ENCODE measurements at places on chromosomes 7 and 10.

DNA sequence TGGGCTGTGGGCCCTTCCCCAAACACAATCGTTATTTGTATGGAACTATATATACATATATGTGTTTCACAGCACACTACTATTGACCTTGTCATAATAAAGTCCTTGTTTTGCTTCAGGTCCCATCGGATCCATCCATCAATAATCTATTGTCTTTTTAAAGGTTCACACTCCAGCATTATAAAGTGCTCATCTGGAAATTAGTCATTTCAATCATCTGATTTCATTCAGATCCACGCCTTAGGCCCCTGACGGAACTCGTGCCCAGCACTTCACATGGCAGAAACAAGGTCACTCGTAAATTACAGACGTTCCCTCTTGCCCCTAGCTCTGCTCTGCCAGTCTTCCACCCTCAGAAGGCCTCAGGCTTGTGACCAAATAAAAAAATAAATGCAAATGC, 133.1 kb upstream of the PPP2R2D start:
- DNase-seq, result no peak

- DNase-seq, result no peak
These were observed 11.6 kb upstream of the ABLIM1 start for GRCh38 chr10:114669648-114670047.

- DNase-seq, result no peak
These were observed 71.5 kb downstream of the SLC35B4 start for GRCh38 chr7:134245253-134245652.

DNA sequence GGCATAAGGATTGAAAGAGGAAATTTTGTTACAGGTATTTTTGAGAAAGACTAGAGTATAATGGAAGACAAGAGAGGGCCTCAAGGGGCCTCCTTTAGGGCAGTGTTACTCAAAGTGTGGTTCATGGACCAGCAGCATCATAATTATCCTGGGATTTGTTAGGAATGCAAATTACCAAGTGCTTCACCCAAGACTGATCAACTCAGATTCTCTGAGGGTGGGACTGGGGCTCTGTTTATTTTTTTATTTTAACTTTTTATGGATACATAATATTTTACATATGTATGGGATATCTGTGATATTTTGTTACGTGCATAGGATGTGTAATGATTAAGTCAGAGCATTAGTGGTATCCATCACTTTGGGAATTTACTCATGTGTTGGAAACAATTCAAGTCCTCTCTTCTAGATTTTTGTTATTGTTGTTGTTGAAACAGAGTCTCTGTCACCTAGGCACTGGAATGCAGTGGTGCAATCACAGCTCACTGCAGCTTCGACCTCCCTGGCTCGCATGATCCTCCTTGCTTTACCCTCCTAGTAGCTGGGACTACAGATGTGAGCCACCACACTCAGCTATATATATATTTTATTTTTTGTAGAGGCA, 2.2 kb upstream of the KCTD7 start:
- DNase-seq, result no peak

GRCh38 chr10:78778444-78779338, 290.1 kb upstream of the ZMIZ1 start:
- DNase-seq, result no peak

DNA sequence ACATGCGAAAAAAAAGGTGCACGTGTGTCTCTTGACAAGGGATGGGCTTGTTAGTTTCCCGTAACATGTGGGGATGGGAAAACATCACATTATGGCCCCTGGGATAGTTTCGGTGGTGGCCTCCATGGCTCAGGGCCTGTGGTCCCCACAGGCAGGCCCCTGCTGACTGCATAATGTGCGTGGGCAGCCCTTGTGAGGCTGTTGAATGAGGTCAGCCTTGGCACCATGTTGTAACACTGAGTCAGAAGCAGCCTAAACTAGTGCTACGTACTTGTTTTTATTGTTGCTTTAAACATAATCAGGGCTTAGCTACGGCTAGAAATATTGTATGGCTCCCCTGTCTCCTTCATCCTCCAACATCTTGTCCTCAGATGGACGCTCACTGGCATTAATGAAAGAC, 80.6 kb downstream of the BEND7 start:
- no peak for DNase-seq

DNA sequence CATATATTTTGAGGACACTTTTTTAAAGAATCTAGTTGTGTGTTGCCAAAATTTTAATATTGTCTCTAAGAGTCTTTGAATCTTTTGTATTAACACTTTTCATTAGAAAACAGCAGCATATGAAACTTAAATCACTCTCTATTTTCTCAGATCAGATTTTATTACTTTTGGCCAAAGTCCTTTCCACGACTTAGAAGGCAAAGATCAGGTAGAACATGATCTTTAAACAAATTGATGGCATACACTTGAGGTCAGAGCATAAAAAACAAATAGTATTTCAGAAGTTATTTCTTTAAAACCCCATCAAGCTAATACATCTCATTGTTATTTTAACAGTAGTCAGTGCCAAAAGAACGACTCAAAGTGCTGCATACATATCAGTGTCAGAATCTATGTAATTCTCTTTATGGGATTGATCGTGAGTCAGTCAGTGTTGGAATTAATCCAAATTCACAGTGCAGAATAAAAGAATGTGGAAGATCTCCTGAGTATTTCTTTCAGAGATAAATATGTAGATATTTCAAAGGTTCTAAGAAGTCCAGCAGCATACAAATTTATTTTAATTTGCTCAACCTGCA, 9.6 kb upstream of the AGMO start:
- no peak for DNase-seq

DNA sequence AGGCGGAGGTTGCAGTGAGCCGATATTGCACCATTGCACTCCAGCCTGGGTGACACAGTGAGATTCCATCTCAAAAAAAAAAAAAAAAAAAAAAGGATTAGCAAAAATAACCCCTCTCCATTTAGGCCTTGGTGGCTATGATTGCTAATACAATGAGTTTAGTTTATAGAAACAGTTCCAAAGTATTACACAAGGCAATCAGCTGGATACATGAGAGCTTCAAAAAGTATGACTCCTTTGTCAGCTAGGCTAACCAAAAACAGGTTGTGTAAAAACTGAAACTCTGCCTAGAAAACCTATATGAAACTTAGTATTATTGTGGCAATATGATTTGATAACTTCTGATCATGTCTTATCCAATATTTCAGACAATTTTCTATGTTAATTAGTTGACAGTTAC, 57.2 kb downstream of the SUGCT start:
- DNase-seq, result no peak

DNA sequence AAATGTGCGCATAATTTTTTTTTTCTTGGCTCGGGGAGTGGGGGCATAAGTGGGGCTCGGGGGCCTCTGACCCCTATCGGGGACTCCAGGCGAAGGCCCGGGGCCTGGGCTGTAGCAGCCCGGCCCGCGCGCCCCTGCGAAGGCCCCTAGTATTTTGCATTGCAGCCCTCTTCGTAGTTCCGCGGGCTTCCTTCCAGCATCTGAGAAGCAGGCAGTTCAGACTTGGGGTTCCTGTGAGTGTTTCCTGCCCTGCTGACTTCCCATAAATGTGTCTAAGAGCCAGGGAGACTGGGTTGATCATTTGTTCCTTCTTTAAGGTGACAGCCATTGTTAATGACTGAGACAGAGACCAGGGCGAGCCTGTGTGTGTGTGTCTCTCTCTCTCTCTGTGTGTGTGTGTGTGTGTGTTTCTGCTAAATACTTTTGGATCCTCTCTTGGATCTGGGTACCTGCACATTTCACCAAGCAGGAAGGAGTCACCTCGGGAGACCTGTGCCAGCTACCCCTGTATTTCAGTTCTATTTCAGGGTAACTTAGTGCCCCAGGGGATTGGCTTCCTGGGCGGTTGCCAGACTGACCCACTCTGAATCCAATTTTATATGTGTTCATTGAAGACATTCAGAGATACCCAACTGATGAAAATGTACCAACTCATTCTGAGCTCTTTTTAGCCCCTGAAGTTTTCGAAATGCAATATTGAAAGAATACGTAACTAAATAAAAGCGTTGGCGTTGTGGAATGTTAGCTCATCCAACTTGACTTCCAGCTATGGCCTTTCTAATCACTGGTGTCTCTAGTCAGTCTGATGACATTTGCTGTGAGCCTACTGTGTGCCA, 805 bp downstream of the MSRB2 start:
- peak; percentile 18 for DNase-seq

DNA sequence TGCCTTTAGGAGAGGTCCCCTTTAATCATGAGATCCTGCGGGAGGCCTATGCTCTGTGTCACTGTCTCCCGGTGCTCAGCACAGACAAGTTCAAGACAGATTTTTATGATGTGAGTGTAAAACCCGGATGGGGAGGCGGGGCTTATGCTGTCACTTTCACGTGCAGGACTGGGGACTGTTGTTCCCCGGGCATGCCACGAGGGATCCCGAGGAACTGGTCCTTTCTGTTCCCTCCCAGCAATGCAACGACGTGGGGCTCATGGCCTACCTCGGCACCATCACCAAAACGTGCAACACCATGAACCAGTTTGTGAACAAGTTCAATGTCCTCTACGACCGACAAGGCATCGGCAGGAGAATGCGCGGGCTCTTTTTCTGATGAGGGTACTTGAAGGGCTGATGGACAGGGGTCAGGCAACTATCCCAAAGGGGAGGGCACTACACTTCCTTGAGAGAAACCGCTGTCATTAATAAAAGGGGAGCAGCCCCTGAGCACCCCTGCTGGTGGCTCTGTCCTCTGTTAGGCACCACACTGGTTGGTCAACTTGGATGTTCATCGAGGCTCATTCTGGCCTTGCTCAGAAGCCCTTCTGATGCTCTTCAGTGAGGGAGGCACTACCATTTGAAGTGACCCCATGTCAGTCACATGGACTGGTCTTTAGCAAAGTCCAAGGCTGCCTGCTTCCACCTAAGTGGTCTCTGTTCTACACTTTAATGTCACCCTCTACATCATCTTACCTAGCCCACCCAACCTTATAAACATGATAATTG, 2.8 kb downstream of the COPS6 start:
- DNase-seq, result no peak

- DNase-seq, result no peak
These were observed 1260.2 kb upstream of the SORCS1 start for GRCh38 chr10:108424656-108425055.

- DNase-seq, result no peak
These were observed 11.9 kb upstream of the SFR1 start for GRCh38 chr10:104109908-104110662.

- no peak for DNase-seq
These were observed 9.0 kb downstream of the TACR2 start for GRCh38 chr10:69407621-69408301.

DNA sequence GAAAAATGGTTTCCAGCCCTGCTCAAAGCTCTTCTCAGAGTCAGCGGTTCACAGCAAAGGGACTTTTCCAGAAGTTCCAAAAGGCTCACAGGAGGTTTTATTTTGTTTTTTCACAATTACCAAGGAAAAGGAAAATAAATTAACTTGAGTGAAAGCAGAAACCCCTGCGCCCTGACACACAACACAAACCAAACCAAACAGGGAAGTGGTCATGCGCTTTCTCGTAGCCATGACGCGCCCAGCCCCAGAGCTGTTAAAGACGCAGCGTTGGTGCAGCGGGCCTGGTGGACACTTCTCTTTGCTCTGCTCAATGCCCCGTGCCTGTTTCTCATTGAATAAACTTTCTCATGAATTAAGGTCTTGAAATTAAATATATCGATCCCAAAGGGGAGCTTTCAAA, 134.4 kb upstream of the LYZL2 start:
- no peak for DNase-seq

GRCh38 chr10:97894092-97894491, 44.4 kb downstream of the GOLGA7B start:
- DNase-seq, result no peak

DNA sequence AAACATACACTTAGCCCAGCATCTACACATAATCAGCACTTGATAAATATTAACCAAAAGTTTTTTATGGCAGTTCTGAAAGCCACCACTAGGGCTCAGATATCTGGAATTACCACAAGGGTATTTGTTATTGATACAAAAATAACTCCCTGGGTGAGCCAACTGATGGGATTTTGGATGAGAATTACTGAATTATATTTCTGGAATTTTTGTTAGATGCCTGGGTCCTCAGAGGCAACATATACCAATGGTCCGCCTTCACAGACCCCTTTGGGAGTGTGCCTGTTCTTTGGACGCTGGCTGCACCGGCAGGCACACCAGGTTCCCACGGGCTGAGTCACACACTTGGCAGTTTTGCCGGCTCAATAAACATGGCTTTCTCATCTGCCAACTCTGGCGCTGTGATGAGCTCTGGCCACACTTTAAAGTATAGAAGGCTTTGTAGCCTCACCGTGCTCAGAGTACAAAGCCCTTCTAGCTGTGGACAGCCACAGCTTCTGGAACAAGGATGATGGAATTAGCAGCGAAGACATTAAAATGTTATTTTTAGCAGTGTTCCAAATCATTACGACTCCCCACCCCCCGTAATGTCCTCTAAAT, 24.5 kb upstream of the EEPD1 start:
- no peak for DNase-seq

DNA sequence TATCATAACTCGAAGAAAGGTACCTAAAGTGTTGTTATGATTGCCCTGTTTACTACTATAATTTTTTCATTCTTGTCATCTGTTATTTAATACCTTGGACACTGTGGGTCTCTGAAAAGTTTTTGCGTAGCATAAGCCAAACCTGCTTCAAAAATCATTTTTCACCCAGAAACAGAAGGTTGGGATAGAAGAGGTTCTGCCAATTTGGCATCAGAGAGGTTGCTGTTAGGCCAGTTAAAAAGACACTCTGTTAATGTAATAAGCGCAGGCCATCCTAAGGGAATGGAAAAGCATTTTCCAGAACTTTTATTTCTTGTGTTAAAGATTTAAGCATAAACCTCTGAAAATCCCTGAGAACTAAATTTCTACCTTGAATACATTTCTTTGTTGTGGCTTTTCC, 212.2 kb downstream of the BMPER start:
- DNase-seq, result no peak

DNA sequence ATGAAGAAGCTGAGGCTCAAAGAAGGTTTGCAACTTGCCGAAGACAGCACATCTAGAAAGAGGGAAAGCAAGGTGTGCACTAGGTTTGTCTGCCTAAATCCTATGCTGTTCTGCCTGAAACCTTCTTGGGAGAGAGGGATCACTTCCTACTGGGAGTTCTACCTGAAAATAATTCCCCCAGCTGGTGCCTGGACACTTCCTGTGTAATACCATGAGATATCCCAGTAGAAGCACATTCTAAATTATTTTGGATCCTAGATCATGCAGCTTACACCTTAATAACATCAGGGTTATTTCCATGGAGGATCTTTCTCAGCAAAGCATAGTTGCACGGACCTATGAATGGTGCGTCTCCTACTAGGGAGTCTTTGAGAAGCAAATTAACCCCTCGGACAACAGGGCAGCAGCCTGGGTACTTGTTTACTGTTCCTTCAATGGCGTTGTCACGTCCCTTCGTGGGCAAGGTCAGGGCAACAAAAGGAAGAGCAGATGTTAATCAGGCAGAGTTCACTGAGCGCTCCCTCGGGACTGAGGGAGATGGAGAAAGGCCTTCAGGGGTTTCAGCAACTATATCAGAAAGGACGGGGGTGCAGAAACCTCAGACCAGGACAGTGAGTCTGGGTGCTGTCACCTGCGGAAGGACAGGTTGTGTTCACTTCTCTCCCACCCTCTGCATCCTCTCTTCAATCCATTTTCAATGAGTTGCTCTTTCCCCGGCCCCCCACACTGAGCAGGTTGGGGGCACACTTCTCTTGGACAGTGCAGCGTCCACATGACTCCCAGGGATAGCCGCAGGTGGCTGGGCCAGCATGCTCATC, 44.0 kb downstream of the OAT start:
- DNase-seq, result no peak

Data from stimulated activated CD4-positive, alpha-beta T cell treated with anti-CD3 and anti-CD28 coated beads, Interleukin-4, amount 100 ng/mL, for 4 hours (primary cell).